ENCODE measurements at places on chromosomes 13 and 19.

DNA sequence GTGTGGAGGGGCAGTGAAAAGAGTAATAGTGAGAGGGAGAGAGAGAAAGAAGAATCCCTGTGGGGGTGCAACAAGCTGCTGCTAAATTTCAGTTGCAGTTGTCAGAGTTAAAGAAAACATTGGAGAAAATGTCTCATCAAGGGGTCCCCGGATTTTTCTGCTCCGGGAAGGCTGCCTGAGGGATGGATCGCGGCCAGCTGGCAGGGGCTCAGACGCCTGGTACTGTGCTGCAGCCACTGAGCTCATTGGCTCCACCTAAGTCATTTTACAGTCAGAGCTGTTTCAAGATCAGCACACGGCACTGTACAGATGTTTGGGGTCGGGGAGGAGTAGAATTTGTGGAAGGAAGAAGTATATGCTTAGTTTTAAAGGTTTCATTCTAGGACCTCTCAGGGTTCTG, 106.2 kb downstream of the SHISA2 start:
- DNase-seq: no peak

GRCh38 chr19:9881720-9882119, 46.6 kb downstream of the PIN1 start:
- no peak for DNase-seq

DNA sequence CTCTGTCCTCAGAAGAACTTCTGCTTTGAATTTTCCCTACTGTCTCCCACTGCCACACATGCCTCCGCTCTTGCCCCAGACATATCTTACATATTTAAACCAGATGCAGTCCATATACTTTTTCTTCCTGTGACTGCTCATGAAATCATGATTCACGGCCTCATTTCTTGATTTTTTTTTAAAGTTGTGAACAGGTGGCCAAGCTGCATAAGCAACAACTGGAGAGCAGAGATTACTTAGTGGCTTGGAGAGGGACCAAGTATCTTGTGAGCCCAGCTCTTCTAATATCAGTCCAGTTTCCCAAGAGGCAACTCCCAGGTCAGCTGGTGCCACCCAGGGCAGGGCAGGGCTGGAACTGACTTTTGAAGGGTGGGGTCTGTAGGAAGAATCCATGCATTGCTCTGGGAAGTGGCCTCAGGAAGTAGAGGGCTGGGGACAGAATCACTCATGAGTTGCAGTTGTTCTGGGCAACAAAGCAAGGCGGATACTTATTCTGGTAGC, 152.4 kb downstream of the LMO7 start:
- peak; percentile 16 for DNase-seq

- DNase-seq: no peak
Measured at GRCh38 chr19:10625003-10625761, at the start of gene SLC44A2. Gene SLC44A2, plus strand, starts transcription at chr19:10625553. Its CDS starts 81 bp downstream, at chr19:10625634.

GRCh38 chr19:4177146-4177545, 5.2 kb downstream of the SIRT6 start:
- DNase-seq: no peak

- no peak for DNase-seq
Measured at GRCh38 chr19:50780753-50781435, 9.3 kb upstream of the ACP4 start.

Data from SW 1271 (cell line).